ENCODE measurements at places on chromosomes 3 and 15. TPM values are rescaled to one million over a fixed set of nuclear protein-coding genes. Genes with fewer than 3 reads are reported as not detected.

The SMAD6 gene
- 0.20 TPM for total RNA-seq

The LOXL1 gene
- 0.27 TPM for total RNA-seq

The PCLAF gene
- total RNA-seq, result 115 TPM

The TF gene
- 0.47 TPM for total RNA-seq

The ADGRG7 gene
- not detected for total RNA-seq

GRCh38 chr15:60074181-60074885, 70.2 kb downstream of the FOXB1 start:
- no peak for DNase-seq

GRCh38 chr3:5754602-5755001, 567.1 kb downstream of the EDEM1 start:
- DNase-seq, result no peak

DNA sequence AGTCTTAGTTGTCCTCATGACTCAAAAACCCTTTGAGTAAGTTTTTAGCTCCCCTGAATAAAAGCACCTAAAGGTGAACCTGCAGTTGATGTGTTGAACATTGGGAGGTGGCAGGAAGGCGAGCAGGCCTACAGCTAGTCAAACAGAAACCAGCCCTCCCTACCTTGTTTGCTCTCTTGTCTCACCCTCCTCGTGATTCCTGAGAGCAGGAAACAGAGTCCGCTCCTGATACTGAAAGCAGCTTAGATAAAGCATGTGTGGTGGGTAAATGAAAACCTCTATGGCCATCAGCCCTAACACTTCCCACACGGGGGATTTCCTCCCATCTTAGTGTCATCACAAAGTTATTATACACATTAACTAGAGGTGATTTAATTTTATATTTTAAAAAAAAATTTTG, 21.8 kb upstream of the CLDN18 start:
- DNase-seq, result no peak

- peak; percentile 47 for DNase-seq
These were observed 711 bp downstream of the XXYLT1 start for GRCh38 chr3:195270079-195270816.

GRCh38 chr3:143495527-143495926, 352.7 kb downstream of the SLC9A9 start:
- DNase-seq, result no peak

GRCh38 chr15:75339531-75340240, 3.8 kb downstream of the COMMD4 start:
- no peak for DNase-seq

- DNase-seq, result no peak
These were observed 221.9 kb upstream of the LRIG1 start for GRCh38 chr3:66722675-66723074.

- no peak for DNase-seq
These were observed 13.9 kb upstream of the C15orf61 start for GRCh38 chr15:67506775-67507747.

- no peak for DNase-seq
These were observed 25.5 kb upstream of the HACD2 start for GRCh38 chr3:123610331-123610730.

DNA sequence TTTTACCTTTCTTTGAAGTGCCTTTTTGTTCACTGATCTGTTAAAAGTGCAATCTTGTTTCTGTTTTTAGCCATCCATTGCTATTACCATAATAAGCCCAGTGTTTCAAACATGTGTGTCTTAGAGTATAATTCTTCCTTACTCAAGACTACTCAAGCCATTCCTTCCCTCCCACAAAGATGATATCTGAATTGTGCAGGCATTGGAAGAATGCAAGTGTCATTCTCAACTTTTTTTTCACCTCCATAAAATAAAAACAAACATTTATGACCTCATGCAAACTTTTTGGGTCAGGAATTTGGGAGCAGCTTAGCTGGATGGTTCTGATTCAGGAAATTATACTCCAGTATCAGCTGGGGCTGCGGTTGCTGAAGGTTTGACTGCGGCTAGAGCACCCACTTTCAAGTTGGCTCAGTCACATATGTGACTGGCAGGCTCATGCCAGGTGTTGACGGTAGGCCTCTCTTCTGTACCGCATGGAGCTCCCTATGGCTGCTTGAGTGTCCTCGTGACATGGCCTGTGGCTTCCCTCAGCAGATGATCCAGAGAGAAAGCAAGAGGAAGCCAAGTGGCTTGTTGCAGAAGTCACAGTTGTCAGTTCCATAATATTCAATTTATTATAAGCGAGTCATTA, 490.8 kb downstream of the CNTN4 start:
- DNase-seq, result no peak

- DNase-seq, result no peak
These were observed 22.2 kb upstream of the CMTM8 start for GRCh38 chr3:32216172-32216783.

GRCh38 chr3:149468504-149469212, 5.8 kb upstream of the TM4SF4 start:
- DNase-seq, result no peak

DNA sequence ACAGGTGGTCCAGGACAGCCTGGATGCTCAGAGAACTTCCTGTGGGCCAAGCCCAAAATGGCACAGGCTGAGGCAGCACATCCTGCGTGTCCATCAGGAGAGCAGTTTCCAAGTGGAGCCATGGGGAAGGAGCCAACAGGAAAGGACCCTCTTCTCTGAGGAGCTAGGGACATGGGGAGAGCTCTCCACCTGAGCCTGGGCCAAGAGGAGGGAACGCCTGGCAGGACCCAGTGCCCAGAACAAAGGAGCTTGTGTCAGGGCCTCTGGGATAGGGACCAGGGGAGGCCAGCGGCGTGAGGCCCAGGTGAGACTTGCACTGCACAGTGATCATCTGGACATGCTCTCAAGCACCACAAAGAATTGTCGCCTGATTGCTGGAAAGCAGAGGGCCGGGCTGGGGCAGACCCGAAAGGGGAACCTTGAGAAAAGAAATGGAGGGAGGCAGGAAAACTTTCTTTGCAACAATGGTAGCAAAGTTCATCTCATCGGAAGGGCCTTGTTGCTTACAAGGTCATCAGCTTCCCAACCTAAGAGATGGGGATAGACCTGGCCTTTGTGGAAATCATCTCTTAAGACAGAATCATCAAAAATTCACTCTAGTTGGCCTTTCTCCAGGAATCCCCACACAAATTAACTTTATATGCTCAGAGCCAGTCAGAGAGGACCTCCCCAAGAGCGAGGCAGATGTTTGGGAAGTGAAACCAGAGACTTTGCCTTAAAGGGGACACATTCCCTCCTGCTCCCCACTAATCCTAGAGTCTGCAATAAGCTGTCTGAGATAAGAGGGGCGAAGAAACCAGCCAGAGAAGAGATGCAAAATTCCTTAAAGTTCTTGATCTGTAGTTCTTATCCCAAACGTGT, 47.7 kb upstream of the HES1 start:
- DNase-seq, result no peak

GRCh38 chr3:195207056-195207455, 63.9 kb downstream of the XXYLT1 start:
- no peak for DNase-seq

GRCh38 chr3:155640098-155640497, 104.8 kb downstream of the PLCH1 start:
- no peak for DNase-seq

Measured in activated naive CD4-positive, alpha-beta T cell treated with anti-CD3 and anti-CD28 coated beads, Interleukin-2, amount 50 U/mL, for 72 hours (primary cell).